Stomach (tissue), 19 donors: ENCODE measurements at places on chromosomes 3 and 15. TPM values are rescaled to one million over a fixed set of nuclear protein-coding genes. Genes with fewer than 3 reads are reported as not detected.

Gene CATSPER2
- 3.5 TPM for total RNA-seq

Gene ALDH1L1
- 4.3 TPM for total RNA-seq

Gene KY
- not detected for total RNA-seq

Gene GRAMD1C
- total RNA-seq = 9.4 TPM

Gene PTX3
- total RNA-seq = 0.45 TPM

Gene ZNF860
- 1.2 TPM for total RNA-seq

Gene WNT7A
- not detected for total RNA-seq

Gene TICRR
- 1.2 TPM for total RNA-seq

Gene GPR149
- not detected for total RNA-seq

Gene MYRIP
- 7.7 TPM for total RNA-seq

Gene TATDN2
- total RNA-seq = 28.8 TPM

Gene INKA1
- total RNA-seq = not detected

Gene CFAP91
- 5.5 TPM for total RNA-seq

Gene FBXO40
- total RNA-seq = not detected

Gene ROPN1B
- not detected for total RNA-seq
